ENCODE measurements at places on chromosomes 16 and 17.
A peak's percentile ranks its signal among the peaks of the same experiment; 100 is the strongest.

- no peak for DNase-seq
These were observed 218.7 kb upstream of the AXIN2 start for GRCh38 chr17:65780111-65780510.

GRCh38 chr16:86622700-86623615 is 44.6 kb downstream of the FOXL1 start:
- no peak for DNase-seq

DNA sequence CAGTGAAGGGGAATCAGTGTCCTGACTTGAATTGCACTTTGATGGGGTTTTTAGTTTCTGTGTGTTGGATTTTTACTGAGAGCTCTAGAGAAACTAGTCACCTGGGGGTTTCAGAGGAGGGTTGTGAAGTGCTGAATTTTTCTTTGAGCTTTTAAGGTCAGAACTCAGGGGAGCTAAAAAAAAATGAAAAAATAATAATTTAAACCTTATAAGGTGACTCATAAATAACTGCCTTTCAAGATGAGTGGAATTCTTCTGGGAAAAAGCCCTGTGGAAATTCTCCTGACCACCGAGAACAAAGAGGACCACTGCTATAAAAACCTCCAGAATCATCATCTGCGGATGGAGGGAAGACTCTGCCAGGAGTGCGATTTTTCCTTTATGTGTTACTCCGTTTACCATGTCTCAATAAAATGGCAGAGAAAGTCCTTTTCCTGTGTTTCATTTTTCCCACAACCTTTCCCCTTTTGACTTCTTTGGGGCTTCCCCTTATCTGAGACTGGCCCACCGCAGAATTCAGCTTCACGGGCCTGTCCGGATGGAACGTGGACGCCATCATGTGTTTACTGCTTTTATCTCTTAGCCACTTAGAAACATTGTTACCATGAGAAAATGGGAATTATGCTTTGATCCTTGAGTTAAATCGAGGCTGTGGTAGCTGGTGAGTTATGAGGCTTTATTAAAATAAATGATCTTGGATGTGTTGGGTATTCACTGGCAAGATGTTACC is 39.7 kb downstream of the RPTOR start:
- no peak for DNase-seq

- DNase-seq = no peak
These were observed 1.7 kb downstream of the IL17C start for GRCh38 chr16:88640039-88640495.

DNA sequence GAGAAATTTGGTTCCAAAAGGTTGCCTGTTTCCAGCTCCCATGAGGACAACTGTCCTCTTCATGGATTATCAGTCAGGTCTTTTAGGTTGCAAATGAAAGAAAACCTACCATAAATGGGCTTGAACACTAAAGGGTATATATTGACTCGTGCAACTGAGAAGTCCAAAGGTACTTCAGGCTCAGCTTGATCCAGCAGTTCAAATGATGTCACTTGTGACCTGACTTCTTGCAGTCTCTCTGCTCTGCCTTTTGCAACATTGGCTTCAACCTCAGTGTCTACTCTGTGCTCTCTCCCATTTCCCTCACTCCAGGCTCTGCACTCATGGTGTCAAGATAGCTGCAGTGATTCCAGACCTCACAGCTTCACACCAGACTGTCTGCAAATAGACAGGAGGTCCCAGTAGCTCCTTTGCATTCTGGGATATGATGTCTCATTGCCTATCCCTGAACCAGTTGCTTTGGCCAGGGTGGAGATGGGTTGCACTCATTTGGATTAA is 5.5 kb upstream of the CALB2 start:
- no peak for DNase-seq

GRCh38 chr17:68011199-68011665 is 15.0 kb upstream of the C17orf58 start:
- no peak for DNase-seq

DNA sequence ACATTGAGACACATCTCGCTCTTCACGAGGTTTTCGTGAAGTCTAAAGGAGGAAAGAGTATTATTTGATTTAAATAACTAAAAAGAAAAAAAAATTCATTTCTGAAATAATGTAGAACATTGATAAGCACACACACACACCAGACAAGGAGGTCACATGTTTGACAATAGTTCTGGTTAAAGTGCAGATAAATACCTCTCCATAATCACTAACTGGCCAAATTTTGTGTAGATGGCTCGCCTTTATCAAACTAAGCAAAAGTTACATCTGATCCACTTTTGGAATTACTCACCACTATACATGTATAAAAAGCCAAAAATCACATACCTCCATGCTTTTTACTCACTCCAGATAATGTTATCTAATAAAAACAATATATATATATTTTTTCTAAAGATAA is 106.5 kb downstream of the NCOR1 start:
- no peak for DNase-seq

- DNase-seq = no peak
These were observed 162.8 kb downstream of the FOXL1 start for GRCh38 chr16:86740906-86741799.

GRCh38 chr16:49183911-49184310 is 97.7 kb downstream of the CBLN1 start:
- peak; percentile 2 for DNase-seq

- DNase-seq = no peak
These were observed 224.5 kb upstream of the CNTNAP4 start for GRCh38 chr16:76052725-76053124.

GRCh38 chr16:68299571-68300453 is 10.9 kb downstream of the SLC7A6OS start:
- no peak for DNase-seq

DNA sequence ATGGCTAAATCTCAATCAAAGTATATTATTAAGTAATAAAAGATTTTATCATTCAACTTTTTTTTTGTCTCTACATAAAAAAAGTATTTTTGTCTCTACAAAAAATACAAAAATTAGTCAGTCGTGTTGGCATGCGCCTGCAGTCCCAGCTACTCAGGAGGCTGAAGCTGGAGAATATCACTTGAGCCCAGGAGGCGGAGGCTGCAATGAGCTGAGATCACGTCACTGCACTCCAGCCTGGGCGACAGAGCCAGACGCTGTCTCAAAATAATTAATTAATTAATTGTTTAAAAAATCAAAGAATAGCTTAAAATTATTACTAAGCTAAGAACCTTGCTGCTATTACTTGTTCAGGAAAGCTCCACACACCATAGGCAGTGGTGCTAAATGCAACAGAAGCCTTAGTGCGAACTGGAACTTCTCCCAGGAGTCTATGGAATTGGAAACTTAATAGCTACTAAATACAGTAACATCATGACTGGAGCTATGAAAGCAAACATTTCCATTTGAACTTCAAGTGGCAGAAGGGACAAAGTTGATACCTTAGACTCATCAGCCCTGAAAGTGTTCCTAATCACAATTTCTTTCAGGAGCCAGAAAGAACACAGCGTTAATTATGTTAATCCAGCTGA is 22.6 kb downstream of the ADCY9 start:
- no peak for DNase-seq

DNA sequence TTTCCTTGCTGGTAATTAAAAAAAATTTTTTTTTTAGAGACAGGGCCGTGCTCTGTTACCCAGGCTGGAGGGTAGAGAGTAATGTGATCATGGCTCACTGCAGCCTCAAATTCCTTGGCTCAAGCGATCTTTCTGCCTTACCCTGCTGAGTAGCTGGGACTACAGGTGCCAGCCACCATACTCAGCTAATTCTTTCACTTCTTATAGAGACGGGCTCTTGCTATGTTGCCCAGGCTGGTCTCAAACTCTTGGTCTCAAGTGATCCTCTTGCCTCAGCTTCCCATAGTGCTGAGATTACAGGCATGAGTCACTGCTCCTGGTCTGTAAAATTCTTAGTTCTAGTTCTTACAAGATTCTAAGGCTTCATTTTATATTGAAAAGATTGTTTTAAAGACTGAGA is 11.1 kb downstream of the SMIM36 start:
- DNase-seq = no peak

DNA sequence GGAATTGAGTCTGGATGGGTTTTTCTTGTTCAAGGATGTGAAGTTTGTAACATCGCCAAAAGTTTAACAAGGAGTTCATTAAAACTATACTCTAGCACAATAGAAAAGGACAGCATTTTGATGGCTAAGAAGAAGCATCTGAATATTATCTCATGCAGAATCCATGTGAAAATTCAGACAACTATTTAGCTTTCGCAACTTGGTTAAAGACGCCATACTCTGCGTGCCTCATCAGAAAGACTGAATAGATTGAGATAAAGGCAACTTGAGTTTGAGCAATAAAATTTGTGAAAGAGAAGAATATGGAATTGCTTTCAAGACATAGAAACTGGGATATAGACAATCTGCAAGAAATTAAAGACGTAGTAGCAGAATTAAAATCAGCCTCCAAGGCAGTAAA is 151.1 kb upstream of the MYOCD start:
- DNase-seq = no peak

DNA sequence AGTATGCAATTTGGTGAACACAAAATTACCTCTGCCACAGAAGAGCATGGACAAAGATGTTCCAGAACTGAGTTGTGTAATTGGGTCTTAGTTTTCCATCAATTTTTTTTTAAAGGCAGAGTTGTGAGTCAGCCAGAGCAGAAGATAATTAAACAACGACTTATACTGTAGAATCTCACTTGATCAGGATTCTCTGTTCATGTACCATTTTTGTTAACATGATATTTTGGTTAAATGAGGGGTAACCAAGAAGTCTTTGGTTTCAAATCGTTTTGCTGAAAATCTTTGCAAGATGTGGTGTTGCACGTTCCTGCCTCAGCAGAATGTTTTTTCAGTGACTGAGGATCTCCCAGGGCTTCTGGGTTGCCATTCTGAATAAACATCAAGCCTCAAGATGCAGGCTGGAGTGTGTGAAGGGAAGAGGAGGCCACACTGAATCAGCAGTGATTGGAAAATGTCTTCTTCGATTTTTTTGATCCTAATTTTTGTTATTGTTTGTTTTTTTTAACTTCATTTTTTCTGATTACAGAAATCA is 232.6 kb upstream of the IRX3 start:
- no peak for DNase-seq

DNA sequence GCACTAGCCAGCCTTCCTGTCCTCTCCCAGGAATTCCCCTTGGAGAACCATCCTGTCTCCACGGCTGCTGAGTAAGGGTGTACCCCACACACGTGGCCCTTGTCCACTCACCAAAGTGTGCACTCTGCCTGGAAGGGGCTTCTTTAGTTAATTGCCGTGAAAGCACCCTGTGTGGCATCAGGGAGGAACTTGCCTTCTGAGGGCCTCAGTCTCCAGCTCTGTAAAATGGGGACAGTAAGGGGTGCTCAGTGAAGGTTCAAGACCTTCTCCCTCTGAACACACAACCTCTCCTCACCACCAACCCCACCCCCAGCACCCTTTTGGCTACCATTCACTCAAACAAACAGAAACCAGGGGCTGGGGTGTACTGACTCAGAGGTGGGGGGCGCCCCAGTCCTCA is 59.1 kb upstream of the LHX1 start:
- no peak for DNase-seq

DNA sequence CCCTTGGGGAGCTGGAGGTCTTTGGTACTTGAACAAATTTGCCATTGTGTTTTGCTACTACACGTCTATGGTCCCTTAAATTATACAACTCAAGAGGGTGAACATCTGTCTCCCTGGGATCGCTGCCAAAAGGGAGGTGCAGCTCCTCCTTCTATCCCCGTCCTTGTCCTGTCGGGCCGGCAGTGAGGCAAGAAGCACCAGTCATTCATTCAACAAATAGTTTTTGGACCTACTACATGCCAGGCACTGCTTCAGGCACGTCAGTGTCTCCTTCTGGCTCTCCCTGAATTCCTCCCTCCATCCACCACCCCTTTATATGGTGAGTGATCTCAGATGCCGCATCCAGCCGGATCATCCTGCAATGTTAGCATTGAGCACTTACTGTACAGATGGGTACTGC is 2.2 kb upstream of the RPL38 start:
- peak; percentile 41 for DNase-seq

- DNase-seq = no peak
These were observed 4.2 kb downstream of the ABHD15 start for GRCh38 chr17:29562615-29563014.
